ENCODE measurements at places on chromosomes 2 and 18.

DNA sequence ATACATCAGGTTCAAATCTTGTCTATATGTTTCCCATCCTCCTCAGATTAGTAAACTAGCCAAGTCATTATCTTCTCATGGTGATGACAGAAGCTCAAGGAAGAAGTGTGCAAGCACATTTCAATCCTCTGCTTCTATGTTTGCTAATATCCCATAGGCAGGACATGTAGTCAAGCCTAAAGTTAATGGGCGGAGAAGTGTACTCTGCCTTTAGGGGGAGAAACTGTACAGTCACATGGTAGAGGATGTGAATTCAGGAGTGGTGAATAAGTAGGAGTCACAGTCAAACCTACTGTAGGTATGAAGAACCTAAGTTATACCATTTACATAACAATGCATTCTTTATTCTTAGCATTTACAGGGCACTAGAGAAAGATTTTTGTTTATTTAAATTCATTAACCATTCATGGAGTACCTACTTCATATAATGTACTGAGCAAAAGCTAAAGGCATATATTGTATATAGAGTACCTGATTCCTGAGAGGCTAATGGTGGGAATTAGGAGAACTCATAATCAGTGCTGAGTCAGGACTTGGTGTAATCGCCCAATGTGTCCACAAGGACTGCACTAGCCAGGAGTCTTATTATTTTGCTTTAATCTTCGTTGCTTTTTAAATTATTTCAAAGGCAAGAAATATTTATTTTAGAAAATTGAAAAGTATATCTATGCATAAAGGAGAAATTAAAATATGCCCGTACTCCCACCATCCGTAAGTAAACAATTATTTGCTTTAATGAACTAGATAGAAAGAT, 394.3 kb upstream of the ETAA1 start:
- no peak for DNase-seq

DNA sequence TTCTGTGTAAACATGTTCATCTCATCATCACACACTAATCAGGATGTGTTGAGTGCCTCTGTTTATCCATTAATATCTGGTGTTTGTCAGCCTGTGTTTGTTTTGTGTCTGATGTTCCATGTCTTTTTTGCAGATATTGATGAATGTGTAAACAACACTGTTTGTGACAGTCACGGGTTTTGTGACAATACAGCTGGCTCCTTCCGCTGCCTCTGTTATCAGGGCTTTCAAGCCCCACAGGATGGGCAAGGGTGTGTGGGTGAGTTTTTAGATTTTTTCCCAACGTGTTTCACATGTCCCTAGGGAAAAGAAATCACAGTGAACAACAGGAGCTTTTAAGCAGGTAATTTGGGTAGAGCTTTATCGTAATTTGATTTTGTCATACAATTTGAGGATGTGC, 133.7 kb upstream of the RASGRP3 start:
- DNase-seq: no peak

GRCh38 chr2:21812766-21813165, 689.0 kb downstream of the TDRD15 start:
- DNase-seq: no peak

GRCh38 chr18:10049747-10050146, 135.9 kb downstream of the VAPA start:
- no peak for DNase-seq

- DNase-seq: no peak
Observed at GRCh38 chr18:22349966-22350365, 67.7 kb downstream of the CTAGE1 start.

DNA sequence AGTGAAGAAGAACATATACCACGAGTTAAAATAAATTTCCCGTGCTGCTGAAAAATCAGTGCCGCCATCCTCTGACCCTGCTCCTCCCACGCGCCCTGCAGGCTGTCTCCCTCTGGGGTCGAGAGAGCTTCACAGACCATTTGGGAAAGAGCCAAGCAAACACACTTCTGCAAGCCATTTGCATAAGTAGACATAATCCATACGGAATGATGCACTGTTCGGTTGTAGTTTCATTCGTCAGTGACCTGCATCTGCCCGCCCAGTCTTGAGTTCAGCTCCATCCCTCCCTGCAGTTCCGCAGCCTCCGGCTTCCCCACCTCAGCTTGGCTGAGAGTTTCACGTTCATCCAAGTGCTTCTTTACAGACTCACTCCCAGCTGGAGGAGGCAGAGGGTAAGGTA, 69.6 kb downstream of the TRAPPC12 start:
- DNase-seq: no peak

DNA sequence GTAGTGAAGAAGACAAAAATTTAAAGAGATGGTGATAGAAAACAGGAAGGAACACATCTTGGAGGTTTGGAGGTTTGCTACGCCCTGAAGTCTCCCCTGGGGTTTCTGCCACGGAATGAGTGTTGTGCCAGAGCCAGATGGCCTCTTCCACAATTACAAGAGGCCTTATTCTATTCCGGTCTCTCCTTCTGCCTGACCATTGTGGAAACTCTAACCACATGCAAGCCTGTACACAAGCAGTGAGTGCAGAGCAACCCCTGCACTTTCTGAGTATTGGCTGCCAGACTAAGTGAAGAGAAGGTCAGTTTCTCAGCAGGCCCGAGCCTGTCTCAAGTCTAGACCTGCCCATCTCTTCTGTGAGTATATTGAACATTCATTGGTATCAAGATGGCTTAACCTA, 22.7 kb upstream of the MYO1B start:
- no peak for DNase-seq

DNA sequence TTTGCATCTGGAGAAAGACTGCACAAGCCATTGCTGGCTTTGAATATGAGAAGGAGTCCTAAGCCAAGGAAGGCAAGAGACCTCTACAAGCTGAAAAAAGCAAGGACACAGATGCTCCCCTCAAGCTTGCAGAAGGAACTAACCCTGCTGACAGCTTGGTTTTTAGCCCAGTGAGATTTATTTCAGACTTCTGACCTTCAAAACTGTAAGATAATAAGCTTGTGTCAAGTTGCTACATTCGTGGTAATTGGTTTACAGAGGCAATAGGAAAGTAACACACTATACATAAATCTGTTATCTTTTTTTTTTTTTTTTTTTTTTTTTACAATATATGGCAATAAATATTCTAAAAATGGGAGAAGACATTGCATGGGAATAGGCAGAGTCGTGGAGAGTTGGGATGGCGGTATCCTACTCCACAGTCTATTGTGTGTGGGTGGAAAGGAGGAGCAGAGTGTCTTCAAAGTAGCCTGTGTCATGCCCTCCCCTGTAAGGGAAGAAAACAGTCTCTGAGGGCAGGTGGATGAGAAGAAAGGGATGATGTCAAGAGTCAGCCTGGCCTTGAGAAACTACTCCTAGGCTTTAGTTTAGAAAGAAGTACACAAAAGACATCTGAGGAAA, 196.9 kb downstream of the THSD7B start:
- DNase-seq: no peak

DNA sequence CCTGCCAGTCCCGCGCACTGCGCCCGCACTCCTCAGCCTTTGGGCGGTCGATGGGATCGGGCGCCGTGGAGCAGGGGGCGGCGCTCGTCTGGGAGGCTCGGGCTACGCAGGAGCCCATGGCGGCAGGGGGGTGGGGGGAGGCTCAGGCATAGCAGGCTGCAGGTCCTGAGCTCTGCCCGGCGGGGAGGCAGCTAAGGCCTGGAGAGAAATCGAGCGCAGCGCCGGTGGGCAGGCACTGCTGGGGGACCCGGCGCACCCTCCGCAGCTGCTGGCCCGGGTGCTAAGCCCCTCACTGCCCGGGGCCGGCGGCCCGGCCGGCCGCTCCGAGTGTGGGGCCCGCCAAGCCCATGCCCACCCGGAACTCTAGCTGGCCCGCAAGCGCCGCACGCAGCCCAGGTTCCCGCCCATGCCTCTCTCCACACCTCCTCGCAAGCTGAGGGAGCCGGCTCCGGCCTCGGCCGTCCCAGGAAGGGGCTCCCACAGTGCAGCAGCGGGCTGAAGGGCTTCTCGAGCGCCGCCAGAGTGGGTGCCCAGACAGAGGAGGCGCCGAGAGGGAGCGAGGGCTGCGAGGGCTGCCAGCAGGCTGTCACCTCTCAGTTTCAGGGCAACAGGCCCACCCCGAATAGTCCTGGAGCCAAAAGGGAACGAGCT, 74.1 kb downstream of the PSMG2 start:
- no peak for DNase-seq

- no peak for DNase-seq
Observed at GRCh38 chr18:76406791-76407190, 88.3 kb downstream of the ZNF516 start.

- no peak for DNase-seq
Observed at GRCh38 chr2:211203986-211204385, 647.6 kb downstream of the CPS1 start.

- no peak for DNase-seq
Observed at GRCh38 chr2:64768491-64769005, 114.8 kb upstream of the SERTAD2 start.

GRCh38 chr2:71463342-71463654, 9.9 kb downstream of the DYSF start:
- DNase-seq: no peak

- no peak for DNase-seq
Observed at GRCh38 chr18:47253101-47253654, 1.7 kb upstream of the SKOR2 start.

DNA sequence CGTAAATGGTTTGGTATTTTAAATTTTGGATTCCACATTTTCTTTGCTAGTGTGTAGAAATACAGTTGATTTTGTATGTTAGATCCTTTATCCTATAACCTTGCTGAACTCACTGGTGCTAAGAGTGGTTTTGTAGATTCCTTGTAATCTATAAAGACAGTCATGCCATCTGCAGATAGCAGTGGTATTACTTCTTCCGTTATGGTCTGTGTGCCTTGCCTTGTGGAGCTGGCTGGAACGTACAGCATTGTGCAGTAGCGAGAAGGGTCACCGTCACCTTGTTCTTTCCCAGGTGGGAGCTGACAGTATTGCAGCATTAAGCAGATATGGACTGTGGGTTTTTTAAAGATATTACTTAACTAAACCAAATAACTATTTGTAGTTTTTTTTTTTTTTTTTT, 33.7 kb downstream of the ATP9B start:
- no peak for DNase-seq

DNA sequence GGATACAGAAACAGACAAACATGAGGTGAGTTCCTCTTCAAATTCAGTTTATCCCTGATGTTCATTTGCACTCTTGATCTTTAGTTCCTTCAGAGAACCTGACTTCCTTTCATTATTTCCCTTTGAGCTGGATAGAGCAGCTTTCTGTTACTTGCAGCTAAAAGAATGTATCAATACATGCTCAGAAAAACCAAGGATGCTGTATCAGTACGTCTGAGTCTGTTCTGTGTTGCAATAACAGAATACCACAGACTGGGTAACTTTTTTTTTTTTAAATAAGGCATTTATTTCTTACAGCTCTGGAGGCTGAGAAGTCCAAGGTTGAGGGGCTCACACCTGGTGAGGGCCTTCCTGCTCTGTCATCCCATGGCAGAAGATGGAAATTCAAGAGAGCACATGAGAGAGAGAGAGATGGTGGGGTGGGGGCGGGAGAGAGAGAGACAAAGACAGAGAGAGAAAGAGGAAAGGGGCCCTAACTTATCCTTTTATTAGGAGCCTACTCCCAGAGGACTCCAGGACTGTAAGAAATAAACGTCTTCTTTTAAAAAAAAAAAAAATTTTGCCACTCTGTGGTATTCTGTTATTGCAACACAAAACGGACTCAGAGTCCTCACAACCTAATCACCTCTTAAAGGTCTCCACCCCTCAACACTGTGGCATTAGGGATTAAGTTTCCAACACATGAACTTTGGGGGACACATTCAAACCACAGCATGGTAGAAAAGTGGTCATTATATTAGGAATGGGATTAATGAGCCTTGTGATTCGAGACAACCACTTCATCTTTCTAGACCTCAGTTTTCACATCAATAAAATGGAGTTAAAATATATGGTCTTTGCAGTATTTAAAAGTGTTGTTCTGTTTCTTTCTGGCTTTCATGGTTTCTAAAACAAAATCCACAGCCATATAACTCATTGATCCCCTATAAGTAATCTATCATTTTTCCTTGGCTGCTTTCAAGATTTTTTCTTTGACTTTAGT, 18.4 kb upstream of the SELENOI start:
- DNase-seq: no peak

- DNase-seq: no peak
Observed at GRCh38 chr18:39607034-39607433, 2041.4 kb upstream of the CELF4 start.

GRCh38 chr18:79413901-79414300, 18.2 kb downstream of the NFATC1 start:
- no peak for DNase-seq

DNA sequence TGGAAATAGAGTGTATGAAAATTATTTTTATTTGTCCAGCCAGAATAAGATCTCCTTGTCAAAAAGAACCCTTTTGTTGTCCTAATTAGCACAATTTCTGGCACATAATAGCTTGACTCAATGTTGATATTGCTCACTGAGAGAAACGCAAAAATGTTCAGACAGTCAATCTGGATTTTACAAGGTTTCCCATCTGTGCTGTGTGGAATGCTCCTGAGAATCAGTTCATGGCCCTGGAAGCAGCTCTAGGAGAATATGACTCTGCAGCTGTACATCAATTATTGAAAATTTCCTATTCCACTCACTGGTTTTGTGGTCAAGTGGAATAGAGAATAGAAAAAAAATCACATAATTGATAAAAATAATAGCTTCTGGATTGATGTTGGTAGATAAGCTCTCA, 1582.9 kb upstream of the NXPH2 start:
- DNase-seq: no peak

- DNase-seq: no peak
Observed at GRCh38 chr2:147204102-147204501, 640.7 kb upstream of the ACVR2A start.

- DNase-seq: no peak
Observed at GRCh38 chr2:3332133-3332532, 45.5 kb downstream of the EIPR1 start.

- no peak for DNase-seq
Observed at GRCh38 chr2:42385225-42385624, 24.2 kb upstream of the COX7A2L start.

DNA sequence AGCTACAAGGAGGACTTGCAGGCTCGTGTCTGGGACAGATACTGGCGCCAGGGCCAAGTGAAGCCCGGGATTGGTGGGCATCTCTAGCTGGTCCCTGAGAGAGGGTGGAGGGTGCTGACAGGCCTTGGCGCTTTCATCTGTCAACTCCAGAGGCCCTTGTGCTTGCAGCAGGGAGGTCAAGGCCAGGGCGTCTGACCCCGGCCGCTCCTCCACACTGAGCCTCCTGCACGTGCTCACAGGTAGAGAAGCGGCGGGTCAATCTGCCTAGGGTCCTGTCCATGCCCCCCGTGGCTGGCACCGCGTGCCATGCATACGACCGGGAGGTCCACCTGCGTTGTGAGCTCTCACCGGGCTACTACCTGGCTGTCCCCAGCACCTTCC, 9.5 kb downstream of the CAPN10 start:
- DNase-seq: no peak

GRCh38 chr18:57748770-57749603, 54.1 kb downstream of the ATP8B1 start:
- no peak for DNase-seq

GRCh38 chr2:158979772-158980171, 11.3 kb downstream of the TANC1 start:
- no peak for DNase-seq

- DNase-seq: no peak
Observed at GRCh38 chr2:16156411-16156810, 216.1 kb downstream of the MYCN start.

- no peak for DNase-seq
Observed at GRCh38 chr18:31143025-31143424, 19.6 kb downstream of the DSC1 start.
